DND-41 (cell line): ENCODE measurements at places on chromosomes 11 and 22.

- DNase-seq: no peak
These were observed 73.0 kb downstream of the RTL6 start for GRCh38 chr22:44424867-44425693.

DNA sequence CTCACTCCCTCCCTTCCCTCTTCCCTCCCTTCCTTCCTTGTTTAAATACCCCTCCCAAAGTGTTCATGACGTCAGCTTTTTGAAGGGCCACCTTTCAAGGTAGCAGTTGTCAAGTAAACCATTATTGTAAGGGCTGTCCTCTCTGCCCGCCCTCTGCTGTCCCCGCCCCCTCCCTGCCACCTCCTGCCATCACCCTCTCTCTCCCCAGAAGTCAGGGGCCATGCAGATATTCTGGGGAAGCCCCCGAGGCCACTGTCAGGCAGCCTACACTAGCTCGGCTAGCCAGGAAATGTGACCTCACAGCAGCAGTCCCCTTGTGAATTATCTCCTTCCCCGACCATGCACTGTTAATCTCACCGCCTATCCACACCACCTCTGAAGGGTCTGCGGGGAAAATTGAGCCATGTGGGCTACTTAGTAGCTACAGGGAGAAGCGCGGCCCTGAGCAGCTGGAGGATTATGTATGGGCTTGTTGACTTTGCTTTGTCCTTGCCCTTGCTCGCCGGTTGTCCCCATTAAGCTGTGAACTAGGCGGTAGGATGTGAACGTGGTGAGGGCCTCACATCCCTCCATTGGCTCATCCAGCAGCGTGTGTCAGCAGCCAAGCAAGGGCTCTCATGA lies 42.1 kb upstream of the ATXN10 start:
- DNase-seq: no peak

GRCh38 chr11:49424136-49424535 lies 215.7 kb upstream of the FOLH1 start:
- DNase-seq: no peak

GRCh38 chr22:38243007-38243765 lies 29.6 kb downstream of the TMEM184B start:
- DNase-seq: no peak

- no peak for DNase-seq
These were observed 58.8 kb downstream of the MYO18B start for GRCh38 chr22:25800766-25801165.

DNA sequence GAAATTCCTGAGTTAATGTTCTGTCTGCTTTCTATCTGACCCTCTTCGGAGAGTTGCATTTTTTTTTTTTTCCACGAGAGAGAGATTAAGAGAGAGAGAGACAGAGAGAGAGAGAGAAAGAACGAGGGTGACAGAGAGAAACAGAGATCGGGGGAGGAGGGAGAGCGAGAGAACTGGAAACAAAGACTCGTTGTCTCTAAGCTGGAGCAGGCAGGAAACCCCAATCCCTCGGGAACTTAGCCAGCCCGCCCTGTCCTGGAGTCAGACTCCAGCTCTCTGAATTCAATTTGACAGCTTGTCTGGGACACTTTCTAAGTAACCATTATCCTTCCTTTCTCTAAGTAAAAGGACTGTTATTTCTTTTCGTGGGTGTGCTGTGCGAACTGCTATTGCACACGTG lies 76.9 kb downstream of the KCNJ1 start:
- no peak for DNase-seq

DNA sequence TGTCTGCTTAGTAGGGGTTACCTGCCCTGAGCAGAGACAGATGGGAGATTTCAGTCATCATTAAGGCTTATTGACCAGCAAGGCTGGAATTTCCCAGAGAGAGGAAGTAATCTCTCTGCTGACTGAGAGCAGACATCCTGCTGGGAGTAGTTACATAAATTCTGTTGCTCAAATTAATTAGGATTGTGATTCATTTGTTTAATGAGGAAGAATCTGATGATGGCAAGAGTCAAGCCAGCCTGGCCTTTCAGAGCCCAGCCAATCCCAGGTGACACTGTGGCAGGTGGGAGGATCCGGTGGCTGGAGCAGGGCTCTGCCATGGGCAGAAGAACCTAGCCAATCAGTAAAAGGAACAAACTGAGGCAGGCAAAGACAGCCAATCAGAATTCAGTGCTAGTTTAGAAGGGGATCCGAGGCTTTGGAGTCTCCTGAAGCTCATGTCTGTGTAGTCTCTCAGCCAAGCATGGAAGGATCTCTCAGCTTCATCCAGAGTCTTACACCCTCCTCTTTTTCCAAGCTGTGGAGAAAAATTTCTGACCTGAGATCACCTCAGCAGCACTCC lies 61.2 kb upstream of the CHST1 start:
- DNase-seq: no peak

- no peak for DNase-seq
These were observed 40.1 kb upstream of the CARD18 start for GRCh38 chr11:105179542-105180278.

GRCh38 chr11:61747967-61748285 lies 4.5 kb upstream of the MYRF start:
- no peak for DNase-seq

- no peak for DNase-seq
These were observed 75.7 kb downstream of the RELT start for GRCh38 chr11:73451896-73452295.

DNA sequence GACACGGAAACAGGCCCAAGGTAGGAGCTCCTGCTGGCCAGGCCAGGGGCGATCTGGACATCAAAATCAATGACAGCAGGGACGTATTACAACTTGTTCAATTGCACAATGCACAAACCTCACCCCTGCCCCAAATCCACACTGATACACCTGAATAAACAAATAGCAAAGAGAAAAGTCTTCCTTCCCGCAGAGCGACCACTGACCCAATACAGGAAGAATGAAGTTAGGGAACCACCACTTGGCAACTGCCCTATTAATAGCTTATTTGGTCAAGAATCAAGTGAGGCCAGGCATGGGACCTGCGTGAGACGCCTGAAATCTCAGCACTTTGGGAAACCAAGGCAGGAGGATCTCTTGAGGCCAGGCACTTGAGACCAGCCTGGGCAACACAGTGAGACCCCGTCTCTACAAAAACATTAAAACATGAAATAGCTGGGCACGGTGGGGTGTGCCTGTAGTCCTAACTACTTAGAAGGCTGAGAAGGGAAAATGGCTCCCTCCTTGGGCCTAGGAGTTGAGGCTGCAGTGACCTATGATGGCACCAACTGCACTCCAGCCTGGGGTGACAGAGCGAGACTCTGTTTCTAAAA lies 109.1 kb downstream of the MED15 start:
- DNase-seq: no peak

DNA sequence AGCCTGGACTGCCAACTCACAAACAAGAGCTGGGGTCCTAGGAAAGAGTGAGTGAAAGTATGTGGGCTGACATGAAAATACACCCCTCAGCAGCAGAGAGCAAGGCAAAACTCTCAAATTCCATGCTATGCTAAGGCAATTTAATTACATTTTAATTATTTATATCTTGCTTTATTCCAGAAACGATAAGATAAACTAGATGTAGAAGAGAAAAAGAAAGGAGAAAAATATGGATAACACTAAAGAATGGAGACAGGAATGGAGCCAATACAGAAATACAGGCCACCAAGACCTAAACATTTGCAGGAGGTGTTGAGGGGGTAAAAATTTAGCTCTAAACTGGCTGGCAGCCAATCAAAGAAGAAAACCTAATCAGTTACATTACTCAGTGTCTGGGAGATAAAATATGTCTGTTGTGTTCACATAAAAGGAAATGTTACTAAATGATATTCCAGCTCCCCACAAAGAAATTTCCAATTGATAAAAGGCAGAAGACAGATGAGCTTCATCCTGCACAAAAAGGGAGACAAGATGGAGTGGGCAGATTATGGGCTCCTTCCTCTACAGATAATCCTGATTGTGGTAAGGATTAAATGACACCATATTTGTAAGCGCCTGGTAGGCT lies 223.5 kb upstream of the BLID start:
- DNase-seq: no peak

DNA sequence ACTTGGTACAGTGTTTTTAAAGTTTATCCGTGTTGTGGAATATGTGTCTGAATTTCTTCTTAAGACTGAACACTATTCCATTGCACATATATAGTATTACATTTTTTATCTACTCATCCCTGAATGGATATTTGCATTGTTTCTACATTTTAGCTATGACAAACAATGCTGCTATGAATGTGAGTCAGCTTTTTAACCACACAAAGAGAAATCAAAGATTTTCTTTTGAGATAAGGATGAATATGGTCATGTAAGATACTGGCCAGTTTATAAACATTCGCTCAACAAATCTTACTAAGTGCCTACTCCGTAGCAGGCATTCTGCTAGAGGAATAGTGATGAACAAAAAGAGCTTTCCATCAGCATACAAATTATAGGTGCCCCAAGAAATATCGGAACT lies 16.5 kb upstream of the OR9G4 start:
- DNase-seq: no peak

- no peak for DNase-seq
These were observed 46.4 kb downstream of the TPBGL start for GRCh38 chr11:75286826-75287465.

- peak; percentile 2 for DNase-seq
These were observed 70.8 kb upstream of the PITPNB start for GRCh38 chr22:27989758-27990450.

GRCh38 chr11:13335319-13335718 lies 57.7 kb downstream of the BMAL1 start:
- DNase-seq: peak; percentile 63

DNA sequence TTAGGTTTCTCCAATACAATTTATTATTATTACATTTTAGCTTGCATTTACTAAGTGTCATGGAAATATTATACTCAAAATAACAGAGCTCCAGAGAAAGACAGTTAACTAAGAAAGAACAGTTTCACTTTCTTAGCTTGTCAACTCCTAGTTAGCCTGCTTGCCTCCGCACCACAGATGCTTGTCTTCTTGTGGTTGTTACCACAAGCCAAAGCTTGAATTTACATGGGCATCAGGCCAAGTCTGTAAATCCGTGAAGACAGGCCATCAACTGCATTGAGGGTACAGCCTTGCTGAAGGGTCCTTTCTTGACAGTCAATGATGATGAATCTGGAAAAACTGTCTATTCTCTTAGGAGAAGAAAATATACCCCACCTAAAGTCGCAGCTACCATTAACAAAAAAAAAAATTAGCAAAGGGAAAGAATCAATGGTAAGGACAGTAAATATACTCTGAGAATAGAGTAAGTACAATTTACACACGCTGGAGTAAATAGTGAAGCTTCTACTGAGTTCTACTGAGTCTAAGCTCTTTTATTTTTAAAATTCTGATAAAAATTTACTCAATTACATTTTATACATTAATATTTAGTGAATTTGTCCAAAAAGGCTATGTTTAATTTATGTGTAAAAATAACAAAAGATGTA lies 15.6 kb upstream of the DENND5A start:
- DNase-seq: peak; percentile 80

DNA sequence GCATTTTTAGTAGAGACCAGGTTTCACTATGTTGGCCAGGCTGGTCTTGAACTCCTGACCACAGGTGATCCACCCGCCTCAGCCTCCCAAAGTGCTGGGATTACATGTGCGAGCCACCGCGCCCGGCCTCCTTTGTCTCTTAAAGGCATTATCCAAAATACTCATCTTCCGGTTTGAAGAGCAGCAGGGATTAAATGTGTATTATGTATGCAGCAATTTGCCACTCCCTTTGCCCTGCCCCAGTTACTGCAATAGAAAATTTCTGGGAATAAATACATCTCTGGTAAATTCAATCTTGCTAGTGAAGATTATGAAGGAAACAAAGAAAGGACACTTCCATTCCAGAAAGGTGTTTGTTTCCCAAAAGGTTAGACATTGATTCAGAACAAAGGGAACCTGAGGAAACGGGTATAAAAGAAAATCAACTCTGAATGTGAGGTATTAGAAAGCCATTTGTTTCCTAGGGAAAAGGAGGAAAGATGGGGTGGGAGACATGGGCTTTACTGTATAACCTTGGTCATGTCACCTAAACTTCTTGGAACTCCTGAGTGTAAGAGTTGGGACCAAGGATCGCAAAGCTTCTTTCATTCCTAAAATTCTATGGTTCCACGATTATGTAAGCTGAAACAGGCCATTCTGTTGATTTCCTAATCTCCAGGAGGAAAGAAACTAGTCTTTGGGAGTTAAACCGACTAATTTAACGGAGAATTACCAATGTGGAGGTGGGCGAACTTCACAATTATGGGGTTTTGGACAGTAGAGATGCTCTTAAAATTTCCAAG lies 959 bp upstream of the HIPK3 start:
- DNase-seq: no peak

GRCh38 chr11:116400081-116400480 lies 372.7 kb downstream of the BUD13 start:
- no peak for DNase-seq

- DNase-seq: no peak
These were observed 64.2 kb downstream of the DGCR2 start for GRCh38 chr22:19057999-19058491.

DNA sequence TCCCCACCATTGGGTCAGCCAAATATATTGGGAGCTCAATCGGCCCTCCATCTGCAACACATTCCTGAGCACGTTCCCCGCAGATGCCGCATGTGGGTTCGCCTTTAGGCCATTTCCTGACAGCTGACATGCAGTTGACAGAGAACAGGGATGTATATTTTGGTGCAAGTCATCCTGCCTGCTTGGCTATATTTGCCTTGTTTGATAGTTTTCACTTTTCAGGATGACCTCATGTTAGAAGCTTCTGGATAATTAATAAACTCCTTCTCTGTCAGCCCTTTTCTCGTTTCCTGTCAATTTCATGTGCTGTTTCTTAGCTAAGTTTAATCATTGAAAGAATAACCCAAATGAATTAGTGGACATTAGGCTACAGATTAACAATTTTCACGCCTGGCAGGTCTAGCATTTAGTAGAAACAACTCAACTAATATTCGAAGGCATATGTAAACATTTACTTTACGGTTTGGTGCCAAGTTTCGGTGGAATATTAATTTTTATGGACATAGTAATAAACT lies 105.8 kb upstream of the SLC5A12 start:
- DNase-seq: no peak

- no peak for DNase-seq
These were observed 437.3 kb upstream of the CADM1 start for GRCh38 chr11:115941481-115941993.

GRCh38 chr11:32713496-32713895 lies 81.0 kb downstream of the CCDC73 start:
- DNase-seq: no peak

- no peak for DNase-seq
These were observed 85.0 kb upstream of the ANO1 start for GRCh38 chr11:69992943-69993694.

DNA sequence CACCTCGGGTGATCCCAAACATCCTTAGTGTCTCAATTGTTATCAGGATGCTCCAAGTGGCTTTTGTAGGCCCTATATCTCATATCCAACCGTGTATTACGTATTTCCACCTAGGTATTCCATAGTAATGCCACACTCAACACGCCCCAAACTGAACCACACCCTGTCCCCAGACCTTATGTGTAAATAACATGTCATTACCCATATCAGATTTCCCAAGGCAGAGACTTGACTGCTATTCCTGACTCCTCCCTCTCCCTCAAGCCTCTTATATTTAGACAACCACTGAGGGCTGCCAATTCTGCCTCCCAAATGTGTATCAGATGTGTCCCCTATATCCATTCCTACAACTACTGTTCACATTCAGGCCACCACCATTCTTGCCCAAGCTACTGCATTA lies 132.8 kb upstream of the NCAM1 start:
- DNase-seq: no peak
